NCI-H345 (cell line): ENCODE measurements at places on chromosomes 4 and X.
A peak's percentile ranks its signal among the peaks of the same experiment; 100 is the strongest.

GRCh38 chr4:68905939-68906779 lies 45.4 kb downstream of the UGT2A3 start:
- peak; percentile 86 for DNase-seq

DNA sequence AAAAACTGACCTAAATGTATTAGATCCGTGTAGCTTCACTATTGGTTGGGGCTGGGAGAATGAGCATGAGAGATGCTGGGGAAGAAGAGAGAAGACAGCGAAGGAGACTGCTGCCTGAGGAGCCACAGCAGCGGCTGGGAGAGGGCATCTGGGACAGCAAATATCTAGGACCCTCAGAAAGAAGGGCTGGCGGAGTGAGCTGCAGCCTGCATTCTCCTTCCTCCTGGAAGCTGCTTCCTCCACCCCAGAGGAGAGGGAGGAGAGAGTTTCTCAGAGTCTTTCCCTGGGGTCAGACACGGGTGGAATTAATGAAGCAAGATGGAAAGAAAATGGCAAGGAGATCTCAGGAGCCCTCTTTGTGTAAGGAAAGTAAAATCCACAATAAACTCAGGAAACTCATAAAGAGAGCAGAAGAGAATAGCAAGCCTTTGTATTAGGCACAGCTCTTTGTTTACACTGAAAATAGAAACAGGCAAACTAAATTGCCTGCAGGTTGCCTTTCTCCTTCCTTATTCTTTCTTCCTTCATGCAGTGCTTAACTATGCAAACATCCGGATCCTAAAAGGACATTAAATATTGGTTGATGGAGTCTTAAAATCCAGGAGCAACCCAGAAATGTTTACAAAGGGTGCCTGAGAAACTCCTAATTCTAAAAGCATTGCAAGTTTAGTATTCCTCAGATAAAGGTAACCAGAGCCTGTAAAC lies 130.3 kb upstream of the GALNT7 start:
- no peak for DNase-seq

- DNase-seq: no peak
Observed at GRCh38 chr4:69057620-69058409, 38.5 kb upstream of the UGT2B7 start.

- no peak for DNase-seq
Observed at GRCh38 chrX:137695417-137695816, 129.5 kb downstream of the ZIC3 start.

DNA sequence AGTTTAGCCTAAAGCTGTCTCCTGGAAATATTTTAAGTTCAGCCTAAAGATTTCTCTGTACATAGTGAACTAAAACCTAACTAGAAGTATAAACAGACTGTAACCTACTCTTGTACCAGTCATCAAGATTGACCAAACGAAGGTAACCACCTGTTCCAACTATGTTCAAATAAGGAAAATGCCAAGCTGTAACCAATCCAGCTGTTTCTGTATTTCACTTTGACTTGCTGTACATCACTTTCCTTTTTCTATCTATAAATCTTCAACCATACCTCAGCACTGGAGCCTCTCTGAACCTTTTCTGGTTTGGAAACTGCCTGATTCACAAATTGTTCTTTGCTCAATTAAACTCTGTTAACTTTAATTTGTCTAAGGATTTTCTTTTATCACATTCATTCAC lies 3.1 kb upstream of the CYSLTR1 start:
- no peak for DNase-seq

DNA sequence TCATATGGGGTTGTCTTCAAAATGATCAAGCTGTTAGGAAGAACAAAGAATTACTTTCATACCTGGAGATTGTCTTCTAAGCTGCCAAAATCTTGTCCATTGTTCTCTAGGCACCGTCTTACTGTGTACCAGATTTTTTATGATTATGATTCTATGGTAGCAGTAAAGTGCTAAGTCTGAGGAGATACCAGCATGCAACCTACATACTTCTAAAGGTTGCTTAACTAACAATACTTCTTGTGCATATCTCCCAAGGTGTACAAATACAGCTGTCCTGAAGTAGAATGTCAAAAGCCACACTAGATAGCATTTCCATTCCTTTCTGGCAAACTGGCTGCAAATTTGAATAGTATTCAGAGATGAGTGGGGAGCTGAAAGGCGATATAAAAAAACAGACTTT lies 62.6 kb upstream of the FBXW7 start:
- no peak for DNase-seq

- no peak for DNase-seq
Observed at GRCh38 chrX:150573702-150574101, 5.3 kb downstream of the MTM1 start.

DNA sequence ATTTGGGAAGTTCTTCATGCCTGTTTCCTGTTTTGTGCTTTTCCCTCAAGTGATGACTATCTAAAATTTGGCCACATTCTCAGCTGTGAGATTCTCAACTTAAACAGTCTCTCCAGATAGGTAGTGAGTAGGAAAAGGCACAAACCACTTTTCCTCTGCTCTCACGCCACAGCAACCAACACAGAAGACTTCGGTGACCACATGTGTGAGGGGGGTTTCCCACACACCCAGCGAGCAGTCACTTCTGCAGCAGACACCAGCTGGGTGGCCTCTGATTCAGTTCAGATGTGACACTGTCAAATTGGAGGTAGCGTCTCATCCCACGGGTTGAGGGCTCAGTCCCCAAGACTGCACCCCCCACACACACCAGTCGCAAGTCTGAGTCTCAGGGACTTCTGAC lies 25.1 kb upstream of the CLDN34 start:
- no peak for DNase-seq

DNA sequence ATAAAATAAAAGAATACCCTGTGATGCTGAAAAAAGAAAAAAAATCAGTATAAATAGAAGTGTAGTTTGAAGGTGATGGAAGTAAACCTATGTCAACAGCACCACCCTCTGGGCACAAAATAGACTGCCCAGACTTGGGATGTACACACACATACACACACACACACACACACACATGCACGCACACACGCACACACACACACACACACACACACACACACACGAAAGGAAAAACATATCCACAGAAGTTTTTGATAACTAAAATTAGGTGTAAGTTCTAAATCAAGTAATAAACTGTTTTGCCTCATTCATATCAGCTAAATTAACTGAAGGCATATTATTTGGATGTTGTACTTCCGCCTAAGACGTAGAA lies 40.5 kb downstream of the ANXA5 start:
- DNase-seq: peak; percentile 28

- DNase-seq: no peak
Observed at GRCh38 chr4:109298279-109299010, 4.0 kb downstream of the COL25A1 start.

DNA sequence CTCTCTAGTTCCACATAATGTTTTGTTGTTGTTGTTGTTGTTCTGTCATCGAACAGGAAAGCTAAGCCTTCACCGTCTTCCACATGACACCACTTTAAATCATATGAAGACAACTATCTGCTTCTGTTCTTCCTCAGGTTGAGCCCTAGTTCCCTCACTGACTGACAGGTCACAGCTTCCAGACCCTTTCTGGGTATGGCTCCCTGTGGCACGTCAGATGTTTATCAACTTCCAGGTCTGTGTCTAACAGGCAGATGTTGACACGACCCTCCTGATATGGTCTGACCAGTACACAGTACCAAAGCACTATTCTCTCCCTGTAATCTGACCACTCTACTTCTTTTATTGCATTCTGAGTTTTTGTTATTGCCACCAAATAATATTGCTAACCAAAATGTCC lies 51.4 kb downstream of the PRDM5 start:
- no peak for DNase-seq
